ENCODE measurements at places on chromosomes 12 and 14.

GRCh38 chr12:6452944-6453630 is 1.2 kb downstream of the TAPBPL start:
- no peak for DNase-seq

DNA sequence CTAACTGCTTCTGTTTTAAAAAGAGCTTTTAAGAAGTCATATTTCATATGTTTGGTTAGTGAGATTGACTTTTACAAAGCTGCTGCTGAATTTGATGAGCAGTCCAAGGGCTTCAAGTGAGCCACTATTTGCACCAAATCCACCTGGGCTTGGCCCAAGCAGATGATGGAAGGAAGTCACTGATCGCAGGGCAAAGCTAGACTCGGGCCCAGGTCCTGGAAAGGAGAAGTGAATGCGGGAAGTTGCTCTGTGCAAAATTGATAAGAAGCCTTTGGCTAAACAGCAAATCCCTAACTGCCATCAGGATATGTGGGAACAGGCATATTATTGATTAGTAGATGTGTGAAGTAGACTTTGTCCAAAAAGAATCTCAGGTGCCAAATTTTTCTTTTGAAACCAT is 30.5 kb downstream of the PLXNC1 start:
- no peak for DNase-seq

GRCh38 chr14:92527721-92528120 is 14.1 kb downstream of the RIN3 start:
- DNase-seq = no peak

GRCh38 chr12:52003016-52003550 is 3.7 kb upstream of the TAMALIN start:
- no peak for DNase-seq

GRCh38 chr14:60064491-60065072 is 27.1 kb upstream of the PCNX4 start:
- DNase-seq = no peak

DNA sequence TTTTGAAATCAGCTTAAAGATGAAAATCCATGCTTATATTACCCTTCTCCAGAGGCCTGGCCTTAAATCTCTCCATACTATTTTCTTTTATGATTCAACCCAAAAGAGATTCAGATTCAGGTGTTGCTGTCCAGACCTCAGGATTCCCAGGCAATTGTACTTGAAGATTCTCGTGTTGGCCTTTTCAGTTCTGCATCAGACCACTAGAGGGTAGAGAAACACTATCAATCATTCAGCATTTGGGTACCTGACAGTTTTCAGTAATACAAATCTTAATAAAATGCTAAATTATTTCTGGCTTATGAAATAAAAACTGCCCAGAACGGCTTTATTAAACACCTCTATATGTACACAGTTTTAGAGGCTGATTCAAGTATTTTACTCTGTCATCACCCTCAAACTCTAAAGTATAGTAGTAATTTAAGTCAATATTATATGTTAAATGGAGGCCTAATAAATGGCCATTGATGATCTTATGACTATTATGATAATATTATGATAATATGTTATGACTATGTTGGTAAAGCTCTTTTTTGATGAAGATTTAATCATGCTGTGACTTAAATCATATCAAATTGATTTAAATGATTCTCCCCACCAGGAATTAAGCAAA is 301.1 kb downstream of the DUSP6 start:
- no peak for DNase-seq

DNA sequence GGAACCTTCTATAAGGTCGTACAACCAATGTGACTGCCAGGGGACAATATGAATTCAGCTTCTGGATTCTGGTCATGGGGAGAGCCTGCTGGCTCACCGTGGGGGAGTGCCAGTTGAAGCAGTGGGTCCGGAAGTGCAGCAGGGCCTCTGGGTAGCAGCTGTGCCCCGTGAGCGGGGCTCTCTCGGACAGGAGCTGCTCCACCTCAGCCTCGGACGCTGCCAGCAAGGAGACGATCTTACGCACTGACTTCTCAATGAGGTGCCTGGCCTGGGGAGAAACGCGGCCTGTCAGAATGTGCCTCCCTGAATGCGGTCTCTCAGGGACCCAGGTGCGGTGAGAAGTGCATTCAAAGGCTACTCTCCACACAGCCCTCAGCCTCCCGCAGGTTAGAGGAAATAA is 42.0 kb downstream of the LGMN start:
- no peak for DNase-seq

DNA sequence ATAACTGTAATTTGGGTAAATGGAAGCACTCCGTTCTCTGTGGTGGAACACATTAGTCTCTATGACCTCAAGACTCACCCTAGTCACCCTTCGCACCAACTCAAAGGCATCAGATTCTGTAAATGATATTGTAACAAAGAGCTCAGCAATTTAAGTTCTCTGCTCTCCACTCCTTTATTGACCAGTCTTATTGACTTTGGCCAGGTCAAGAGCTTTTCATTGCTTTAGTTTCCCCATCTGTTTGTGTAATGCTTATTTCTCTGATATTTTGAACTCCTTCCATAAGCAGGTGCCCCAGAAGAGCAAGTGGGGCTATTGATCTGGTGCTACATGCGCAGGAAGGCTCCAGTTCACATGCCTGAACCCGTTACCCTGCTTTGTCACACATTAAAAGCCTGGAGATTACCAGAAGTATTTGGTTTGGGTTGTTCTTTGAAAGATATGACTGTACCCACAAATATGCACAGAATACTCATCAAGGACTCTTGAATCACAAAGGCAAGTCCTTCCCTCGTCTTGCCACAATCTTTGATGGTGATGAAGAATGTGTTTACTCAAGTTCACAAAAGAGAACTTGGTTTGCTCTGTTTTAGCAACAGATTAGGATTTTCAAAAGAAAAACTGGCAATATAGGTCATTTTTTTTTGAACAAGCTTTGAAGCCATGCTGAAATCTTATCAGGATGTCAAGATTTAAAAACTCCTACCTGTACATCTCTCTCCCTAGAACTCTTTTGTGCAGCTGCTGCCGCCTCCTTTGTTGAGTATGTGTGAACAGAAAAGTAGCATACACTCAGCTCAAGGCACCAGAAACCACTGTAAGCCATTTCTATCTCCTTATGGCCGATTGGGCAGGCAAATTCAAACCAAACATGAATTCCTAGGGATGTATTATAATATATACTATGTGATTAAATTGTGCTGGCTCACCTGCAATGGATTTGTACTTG is 193.9 kb downstream of the BCAT1 start:
- DNase-seq = no peak

DNA sequence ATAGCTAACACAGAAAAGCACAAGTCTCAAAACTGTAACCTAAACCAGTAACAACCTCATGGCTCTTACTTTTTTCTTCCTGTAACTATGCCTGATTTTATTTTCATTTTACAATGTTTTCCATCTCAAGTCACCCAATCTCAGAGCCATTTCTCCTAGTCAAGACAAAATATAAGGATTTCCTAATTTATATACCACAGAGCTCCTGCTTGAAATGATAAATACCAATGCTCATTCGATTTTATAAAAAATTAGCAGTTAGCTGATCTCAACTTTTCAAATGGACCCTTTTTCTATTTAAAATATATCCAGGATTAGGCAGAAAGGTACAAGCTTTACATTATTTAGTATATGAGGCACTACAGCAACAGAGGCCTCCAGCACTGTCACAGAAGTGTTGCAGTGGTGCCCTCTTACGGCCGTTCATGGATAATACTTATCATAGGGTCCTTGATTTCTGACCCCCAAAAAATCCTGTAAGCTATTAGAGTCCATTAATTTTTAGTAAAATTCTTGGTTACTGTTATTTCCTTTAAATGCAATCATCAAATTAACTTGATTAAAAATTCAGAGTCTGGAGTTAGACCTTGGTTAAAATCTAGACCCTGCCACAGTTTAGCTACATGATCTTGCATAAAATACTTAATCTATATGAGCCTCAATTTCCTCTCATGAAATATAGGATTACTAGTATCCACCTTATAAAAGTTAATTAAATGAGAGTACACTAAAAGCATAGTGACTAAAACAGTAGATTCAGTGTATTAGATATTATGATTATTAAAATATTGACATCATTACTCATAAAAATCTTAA is 68.3 kb downstream of the SEC23A start:
- no peak for DNase-seq

- DNase-seq = no peak
Measured at GRCh38 chr14:34614638-34615037, 15.3 kb downstream of the SNX6 start.

DNA sequence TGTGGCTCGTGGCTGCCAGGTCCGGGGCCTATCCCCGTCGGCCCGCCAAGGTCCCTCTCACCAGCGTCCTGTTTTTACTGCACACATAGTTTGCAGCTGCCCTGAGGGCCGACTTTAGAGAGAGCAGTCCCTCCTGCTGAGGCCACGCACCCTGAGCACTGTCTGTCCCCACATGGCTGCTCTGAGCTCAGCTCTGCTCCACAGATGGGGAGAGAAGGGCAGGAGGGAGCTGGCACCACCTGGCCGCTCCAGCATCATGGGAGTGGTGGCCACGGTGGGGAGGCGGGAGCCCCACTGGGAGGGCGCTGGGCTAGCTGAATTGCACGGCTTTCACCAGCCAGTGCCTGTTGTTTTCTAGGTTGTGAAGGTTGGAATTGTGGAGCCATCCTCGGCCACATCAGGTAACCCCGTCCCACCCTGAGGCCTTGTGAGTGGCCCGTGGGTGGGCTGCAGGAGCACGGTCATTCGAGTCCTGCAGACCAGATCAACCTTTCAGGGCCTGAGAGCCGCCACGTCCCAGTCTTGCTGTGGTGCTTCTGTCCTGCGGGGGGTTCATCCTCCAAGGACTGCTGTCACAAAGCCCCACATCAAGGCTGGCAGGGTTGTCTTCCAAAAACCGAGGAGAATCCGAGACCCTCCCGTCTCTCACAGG is 7.4 kb upstream of the TEX22 start:
- no peak for DNase-seq

- no peak for DNase-seq
Measured at GRCh38 chr12:47088021-47088944, 8.5 kb upstream of the AMIGO2 start.

GRCh38 chr14:73610687-73611086 is 1.6 kb upstream of the ACOT6 start:
- DNase-seq = no peak

GRCh38 chr14:105503935-105504692 is 13.1 kb downstream of the TEDC1 start:
- DNase-seq = no peak
